ENCODE measurements at places on chromosomes 1 and 21.

- no peak for DNase-seq
Measured at GRCh38 chr1:34970220-34970735, 14.9 kb downstream of the TMEM35B start.

GRCh38 chr1:218536296-218536986, 191.3 kb downstream of the TGFB2 start:
- DNase-seq, result no peak

- no peak for DNase-seq
Measured at GRCh38 chr1:234975941-234976860, 152.4 kb downstream of the TOMM20 start.

DNA sequence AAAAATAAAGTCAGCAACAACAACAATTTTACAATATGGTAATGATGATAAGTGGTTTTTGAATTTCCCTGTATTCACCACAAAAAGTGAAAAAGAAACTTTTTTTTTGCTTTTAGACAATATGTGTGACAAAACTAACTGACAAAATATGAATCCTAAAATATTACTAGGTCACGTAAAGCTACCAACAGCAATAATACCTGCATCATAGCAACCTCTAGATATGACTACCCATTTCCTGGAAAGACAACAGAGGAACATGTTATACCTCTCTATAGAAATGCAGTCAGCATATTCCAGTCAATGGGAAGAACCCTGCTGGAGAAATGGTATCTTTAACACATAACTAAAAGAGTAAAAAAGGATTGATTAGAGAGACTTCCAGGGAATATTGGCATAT, 73.7 kb downstream of the PDE4B start:
- DNase-seq, result no peak

DNA sequence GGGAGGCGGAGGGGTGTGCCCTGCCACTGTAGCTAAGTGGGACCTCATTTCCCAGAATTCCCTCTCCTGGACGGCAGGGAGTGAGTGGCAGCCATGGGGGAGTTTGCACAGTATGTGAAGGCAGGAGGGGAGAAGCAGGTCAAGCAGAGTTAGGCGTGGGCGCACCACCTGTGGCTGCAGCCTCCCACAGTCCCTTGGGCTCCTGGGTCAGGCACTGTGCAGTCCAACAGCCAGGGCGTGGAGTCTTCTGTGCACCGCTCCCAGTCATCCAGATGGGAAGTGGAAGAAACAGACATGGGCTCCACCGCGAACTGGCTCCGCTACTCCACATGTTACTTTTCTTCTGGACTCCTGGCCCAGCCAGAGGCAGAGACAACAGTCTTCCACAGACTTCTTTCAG, 85.4 kb upstream of the TIAM1 start:
- no peak for DNase-seq

DNA sequence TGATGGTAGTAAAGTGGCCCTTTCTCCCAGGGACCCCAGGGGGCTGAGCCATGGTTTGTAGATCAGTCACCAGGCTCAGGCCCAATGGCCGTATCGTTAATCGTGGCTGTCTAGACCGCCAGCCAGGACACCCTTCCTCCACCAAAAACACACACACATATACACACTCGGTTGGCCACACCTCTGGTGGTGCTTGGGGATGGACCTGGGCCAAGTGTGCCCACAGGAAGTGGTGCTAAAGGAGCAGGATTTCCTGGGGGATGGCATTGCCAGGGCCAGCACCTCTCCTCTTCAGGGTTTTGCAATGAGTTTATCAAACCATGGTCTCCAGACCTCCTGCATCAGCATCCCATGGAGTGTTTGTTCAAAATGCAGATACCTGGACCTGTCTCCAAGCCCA, 36.2 kb downstream of the CITED4 start:
- DNase-seq, result no peak

DNA sequence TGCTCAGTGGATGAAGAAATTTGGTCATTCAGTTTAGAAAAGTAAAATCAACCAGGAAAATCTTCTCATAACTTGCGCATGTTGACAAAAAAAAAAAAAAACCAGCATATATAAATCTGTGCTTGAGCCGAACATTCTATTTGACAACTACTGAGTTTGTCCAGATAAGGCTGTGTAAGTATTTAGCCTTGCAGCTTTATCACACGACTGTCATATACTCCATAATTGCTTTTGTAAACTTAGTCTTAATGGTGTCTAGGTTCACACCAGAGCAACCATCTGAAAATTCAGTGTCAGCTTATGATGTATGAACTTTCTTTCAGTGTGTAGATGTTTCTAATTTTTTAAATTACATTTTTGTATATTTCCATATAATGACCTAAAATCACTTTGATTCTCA, 1173.8 kb upstream of the TMPRSS15 start:
- no peak for DNase-seq

DNA sequence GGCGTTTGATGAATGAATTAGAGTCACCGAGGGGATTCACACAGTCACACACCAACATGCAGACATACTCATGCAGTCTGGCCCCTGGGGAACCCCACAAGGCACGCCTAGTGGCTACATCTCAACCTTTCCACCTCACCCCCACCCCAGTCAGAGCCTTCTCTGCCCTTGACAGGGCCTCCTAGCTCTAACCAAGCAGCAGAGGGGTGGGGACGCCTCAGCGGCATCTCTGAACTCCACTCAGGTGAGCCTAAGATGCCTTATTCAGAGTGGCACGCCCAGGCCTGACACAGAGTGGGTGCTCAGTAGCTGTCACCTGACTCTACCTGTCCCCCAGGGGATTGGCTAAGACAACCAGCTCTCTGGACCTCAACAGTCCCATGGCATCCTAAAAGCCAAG, 3.7 kb upstream of the SDC3 start:
- DNase-seq, result no peak

GRCh38 chr1:58763214-58763613, 20.6 kb downstream of the JUN start:
- DNase-seq, result no peak

- DNase-seq, result no peak
Measured at GRCh38 chr1:110190282-110190929, 19.7 kb upstream of the KCNC4 start.

DNA sequence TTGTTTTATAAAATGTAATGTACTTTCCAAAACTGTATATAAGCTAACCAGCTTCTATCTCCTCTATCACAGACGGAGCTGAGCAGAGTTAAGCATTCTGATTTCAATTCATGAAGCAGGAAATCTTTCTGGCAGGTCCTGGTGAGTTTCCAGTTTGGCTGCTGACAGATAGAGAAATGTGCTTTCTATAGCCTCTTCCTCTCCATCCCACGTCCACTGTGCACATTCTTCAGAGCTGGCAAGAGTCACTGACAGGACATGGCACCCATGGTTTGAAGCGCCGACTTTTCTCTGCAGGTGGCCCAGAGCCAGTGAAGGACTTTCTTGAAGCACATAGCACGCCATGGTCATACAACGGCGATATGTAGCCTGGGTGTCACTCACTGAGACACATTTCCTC, 52.3 kb upstream of the POU2F1 start:
- DNase-seq, result no peak

DNA sequence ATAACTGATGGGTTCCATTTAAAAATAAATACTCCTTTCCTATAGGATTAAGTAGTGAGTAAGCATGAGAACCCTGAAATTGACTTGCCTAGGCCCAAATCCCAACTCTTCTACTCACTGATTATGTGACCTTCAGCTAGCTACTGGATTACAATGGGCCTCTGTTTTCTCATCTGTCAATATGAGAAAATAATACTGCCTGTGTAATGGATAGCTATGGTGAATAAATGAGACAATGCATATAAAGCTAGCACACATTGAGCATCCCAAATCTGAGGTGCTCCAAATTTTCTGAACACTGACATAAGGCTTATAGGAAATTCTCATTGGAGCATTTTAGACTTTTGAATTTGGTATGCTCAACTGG, 5.3 kb upstream of the LRRC8C start:
- no peak for DNase-seq

GRCh38 chr1:17113963-17114362, 5.3 kb downstream of the PADI2 start:
- no peak for DNase-seq

GRCh38 chr1:8677782-8678181, 139.7 kb downstream of the RERE start:
- DNase-seq, result no peak

DNA sequence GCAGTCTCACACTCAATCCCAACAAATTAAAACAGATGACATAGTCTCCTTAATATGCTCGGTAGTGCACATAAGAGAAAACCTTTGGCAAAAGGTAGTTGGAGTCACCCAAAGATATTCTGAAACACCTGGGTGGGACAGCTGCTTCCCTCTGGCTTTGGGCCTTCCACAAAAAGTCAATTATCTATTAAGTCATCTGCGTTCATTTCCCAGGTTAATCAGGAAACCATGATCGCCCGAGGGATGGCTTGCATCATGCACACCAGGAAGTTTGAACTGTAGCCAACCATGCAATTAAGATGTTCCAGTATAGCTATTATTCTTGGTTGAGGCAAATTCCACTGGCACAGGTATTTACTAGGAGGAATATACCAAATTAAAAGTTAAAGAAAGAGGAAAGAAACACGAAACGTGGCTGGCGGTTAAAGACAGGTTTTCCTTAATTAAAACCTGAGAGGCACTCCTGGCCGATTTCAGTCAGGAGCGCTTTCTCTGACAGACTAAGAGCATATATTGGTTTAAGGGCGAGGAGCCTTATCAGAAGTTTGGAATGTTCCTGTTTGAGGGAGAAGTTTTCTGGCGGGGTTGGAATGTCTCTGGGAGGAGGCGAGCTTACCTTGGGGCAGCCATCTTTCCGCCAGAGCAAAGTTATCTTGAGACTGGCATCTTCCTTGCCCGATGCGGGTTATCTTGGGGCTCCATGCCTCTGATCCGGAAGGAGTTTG, 19.9 kb downstream of the CLDN17 start:
- no peak for DNase-seq

DNA sequence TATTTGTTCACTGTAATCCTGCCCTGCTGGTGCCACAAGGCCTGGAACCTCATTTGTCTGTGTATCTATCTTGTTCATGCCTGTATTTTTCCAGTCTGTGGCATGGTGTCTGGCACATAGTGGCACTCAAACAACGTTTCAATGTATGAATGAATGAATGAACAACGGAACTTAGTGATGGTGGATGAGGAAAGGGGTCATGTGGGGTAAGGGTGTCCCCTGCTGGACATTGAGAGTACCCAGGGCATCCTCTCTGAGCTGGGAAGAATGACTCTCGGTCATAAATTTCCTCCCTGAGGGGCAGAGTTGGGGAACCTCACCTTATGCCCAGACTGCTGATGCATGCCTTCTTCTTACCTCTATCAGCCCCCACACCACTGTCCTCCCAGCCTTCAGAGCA, 18.9 kb upstream of the ZNF683 start:
- DNase-seq, result peak; percentile 50

GRCh38 chr1:194062526-194062925, 876.1 kb upstream of the B3GALT2 start:
- DNase-seq, result no peak

- no peak for DNase-seq
Measured at GRCh38 chr1:192980856-192981255, 78.3 kb downstream of the UCHL5 start.

- peak; percentile 7 for DNase-seq
Measured at GRCh38 chr21:39153373-39153772, 29.9 kb downstream of the PSMG1 start.

DNA sequence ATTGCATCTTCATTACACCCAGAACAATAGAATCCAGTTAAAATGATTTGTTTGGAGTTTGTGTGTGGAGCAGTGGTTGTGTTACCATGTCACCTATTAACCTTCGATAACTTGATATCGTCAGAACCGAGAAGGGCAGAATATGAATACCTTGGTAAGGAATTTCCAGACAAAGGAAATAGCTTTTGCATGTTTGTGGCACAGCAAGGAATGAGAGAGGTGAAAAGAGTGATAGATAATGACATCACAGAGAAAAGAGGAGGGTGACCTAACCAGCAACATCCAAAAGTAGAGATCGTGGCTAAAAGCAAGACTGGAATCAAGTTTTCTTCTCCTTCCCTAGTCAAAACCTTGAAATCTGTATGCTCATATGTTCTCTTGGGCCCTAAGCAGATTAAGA, 244.6 kb upstream of the NEGR1 start:
- DNase-seq, result no peak

- DNase-seq, result no peak
Measured at GRCh38 chr1:89708751-89709375, 75.9 kb downstream of the LRRC8C start.

GRCh38 chr1:12208764-12209494, 20.9 kb upstream of the VPS13D start:
- DNase-seq, result peak; percentile 85

DNA sequence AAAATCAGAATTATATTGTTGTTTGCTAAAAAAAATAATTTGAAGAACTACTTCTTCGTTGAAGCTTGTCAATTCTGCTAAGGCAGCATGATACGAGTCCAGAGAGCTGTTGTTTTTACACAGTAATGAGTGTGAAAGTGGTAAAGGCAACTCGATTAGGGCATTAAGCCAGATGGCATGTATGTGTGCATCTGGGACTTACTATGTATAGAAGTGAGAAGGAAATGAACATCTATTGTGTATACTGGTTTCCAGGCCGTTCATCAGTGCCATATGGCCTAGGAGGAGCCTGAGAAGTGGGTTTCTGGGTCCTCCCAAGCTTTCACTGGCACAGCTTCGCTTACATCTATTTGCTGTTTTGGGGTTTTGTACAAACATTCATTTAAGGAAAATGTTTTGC, 5.7 kb downstream of the CTPS1 start:
- no peak for DNase-seq

DNA sequence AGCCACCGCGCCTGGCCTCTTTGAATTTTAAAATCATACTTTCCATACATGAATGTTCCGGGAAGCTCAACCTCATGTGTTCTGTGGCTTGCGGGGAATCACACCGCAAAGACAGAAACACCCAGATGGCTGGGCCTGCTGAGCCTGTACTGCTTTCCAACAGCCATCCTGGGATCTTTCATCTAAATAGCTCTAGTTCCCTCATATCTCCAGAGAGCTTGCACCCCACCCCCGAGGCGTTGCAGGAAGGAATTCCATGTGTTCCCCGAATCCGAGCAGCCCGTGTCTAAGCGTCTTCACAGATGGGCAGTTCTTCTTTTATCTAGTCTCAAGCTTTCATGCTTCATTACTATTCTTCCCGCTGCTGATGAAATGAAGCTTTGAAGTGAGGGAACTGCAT, 66.4 kb downstream of the IGSF21 start:
- DNase-seq, result no peak

DNA sequence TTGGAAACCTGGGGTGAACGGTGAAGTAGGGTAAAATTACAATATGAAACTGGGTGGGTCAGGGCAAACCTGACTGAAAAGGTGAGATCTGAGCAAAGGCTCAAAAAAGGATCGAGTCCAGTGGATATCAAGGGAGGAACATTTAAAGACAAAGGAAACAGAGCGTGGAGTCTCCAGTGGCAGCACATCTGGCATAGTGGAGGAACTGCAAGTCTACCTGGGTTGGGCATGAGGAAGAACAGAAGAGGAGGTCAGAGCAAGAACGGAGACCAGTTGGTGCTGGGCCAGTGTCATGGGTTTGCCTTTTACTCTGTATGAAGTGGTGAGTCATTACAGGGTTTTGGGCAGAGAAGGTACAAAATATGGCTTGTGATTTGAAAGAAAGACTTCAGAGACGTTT, 163.7 kb downstream of the NTPCR start:
- no peak for DNase-seq

- no peak for DNase-seq
Measured at GRCh38 chr1:230191855-230192254, 124.8 kb downstream of the GALNT2 start.
